Liver (tissue), 10 donors: ENCODE measurements at places on chromosomes 3 and 15. TPM values are rescaled to one million over a fixed set of nuclear protein-coding genes. Genes with fewer than 3 reads are reported as not detected.

The EFCAB12 gene
- 2.4 TPM for polyA plus RNA-seq

The GHSR gene
- not detected for polyA plus RNA-seq

The TRA2B gene
- polyA plus RNA-seq = 44.5 TPM

The XPC gene
- polyA plus RNA-seq = 12.9 TPM

The AHSG gene
- polyA plus RNA-seq = 1,784 TPM

The GOLGA6B gene
- 0.03 TPM for polyA plus RNA-seq

The OR5H1 gene
- not detected for polyA plus RNA-seq

The ZNF860 gene
- polyA plus RNA-seq = 0.10 TPM

The POLR2H gene
- polyA plus RNA-seq = 43.1 TPM

The TRH gene
- not detected for polyA plus RNA-seq

The TAGLN3 gene
- not detected for polyA plus RNA-seq

The FAN1 gene
- polyA plus RNA-seq = 5.2 TPM

The TF gene
- polyA plus RNA-seq = 5,045 TPM

The PIERCE2 gene
- 0.78 TPM for polyA plus RNA-seq

The LSAMP gene
- polyA plus RNA-seq = 0.01 TPM

The MEX3B gene
- 0.89 TPM for polyA plus RNA-seq

The FBN1 gene
- 4.9 TPM for polyA plus RNA-seq

DNA sequence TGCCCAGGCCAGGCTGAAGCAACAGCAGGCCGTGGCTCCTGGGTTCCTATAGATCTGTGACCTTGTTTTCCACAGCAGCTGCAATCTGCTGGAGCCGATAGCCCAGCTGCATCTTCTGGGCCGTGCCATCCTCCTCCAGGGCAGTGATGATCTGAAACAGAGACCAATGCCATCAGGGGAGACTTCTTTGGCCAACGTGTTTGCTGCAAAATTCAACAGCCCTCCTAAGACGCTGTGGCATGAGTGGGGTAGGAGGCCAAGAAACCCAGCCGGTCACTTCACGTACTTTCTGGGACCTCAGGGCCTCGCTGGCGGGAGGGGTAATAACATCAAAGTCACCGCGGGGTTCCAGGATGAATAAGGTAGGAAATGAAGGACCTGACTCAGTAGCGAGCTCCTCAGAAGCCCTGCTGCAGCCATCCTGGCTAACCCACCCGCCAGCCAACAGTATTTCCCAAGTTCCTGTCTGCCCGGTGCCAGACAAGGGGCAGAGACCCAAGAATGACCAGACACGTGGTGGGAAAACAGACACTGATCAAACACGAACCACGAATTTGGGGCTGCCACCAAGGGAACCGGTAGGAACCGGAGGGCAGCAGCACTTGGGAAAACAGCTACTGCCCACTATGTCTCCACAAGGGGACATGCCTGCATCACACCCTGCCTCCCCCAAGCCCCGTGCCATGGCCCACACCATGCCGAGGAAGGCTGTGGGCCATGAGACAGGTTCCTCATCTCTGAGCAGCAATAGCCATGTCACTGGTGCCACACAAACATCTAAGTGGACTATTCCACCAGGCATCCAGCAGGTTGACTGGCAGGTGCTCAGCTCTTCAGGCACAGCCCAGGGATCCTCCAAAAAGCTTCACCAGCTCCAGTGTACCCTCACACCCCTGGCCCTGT lies 25.2 kb downstream of the PLXNB1 start:
- DNase-seq = no peak

DNA sequence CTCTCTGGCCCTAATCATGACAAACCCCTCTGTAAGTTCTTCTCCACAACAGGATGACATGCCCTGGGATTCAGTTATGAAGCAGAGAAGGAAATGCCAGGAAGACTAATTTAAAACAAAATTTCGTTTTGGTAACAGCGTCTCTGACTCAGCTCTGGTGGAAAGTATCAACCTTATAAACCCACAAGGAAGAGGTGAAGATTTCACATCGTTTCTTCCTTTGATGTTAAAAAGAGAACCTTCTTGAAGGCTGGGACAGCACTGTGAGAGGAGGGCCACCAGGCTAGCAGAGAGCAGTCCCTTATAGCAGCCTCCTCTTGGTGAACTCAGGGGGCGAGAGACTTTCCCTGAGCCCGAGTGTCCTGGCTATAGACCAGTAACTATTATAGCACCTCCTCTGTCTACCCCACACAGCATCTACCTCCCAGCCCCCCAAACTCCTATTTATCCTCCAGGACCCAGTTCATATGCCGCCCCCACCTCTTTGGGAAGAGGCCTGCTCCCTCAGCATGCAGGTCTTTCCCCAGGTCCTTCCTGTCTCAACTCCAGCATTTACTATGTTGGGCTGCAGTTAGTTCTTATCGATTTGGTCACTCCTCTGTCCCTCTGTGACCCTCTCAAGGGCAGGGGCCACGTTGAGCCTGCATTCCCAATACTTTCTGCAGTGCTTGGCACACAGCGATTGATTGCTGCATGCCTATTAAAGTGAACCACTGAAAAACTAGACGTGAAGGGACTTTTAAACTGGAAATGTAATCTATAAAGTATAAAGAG lies 321.5 kb upstream of the ICE2 start:
- no peak for DNase-seq

DNA sequence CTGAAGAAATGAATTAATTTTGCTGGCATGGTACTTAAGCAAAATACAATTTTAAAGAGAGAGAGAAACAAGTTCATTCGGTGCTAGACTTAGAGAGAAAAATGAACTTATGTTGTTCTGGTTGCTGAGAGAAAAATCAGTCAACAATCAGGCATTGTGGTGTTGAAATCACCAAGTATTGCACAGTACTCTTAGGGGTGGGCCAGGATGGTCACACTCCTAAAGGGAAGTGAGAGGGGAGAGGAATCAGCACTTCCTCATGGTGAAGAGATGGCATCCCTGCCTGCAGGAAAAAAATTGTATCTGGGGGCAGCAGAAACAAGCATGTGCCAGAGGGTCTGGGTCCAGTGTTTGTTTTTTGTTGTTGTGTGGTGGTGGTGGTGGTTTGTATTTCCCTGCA lies 7.0 kb upstream of the DMXL2 start:
- DNase-seq = no peak

DNA sequence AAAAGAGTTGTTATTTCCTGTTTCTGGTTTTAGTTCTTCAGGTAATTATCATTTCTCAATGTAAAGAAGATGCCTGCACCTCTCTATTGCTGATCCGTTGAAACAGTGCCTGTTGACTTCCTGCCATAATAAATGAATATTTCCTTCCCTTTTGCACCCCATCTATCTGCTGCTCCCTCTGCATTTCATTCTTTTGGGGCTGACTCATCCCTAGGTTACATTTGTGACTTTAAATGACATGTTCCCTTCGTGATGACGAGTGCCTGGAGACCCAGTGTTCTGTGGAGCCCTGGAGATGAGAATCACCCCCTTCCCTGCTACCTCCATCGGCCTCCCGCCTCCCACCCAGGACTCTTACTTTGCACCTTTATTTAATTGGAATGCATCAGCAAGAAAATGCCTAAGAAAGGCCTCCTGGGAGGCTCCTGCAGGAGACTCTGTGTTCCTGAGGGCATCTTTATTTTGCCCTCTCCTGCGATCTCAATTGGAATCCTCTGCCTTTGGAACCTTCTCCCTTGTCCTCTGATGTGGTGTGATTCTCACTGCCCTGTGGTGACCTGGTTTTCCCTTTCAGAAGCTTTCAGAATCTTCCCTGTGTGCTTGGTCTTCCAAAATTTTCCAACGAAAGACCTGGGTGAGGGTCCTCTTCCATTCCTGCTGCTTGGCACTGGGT lies 13.7 kb downstream of the LRRK1 start:
- DNase-seq = no peak

GRCh38 chr15:58342508-58342907 lies 89.3 kb upstream of the LIPC start:
- DNase-seq = no peak

DNA sequence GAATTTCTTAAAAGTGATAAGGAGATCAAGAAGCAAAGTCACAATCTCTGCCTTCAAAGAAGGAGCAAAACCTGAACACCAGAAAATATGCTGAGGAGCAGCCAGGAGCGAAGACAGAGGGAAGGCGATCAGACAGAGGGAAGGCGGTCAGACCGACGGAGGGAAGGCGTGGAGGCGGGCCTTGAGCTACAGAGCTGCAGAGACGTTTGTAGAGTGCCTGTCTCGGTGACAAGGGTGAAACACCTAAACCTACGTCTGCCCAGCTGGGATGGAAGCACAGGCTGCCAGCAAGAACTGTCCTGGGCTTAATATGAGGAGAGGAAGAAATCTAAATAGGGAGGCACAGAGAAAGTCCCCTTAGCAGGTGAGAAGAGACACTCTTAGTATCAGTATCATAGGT lies 476.0 kb downstream of the OCA2 start:
- no peak for DNase-seq

- DNase-seq = no peak
These were observed 216.8 kb downstream of the VGLL3 start for GRCh38 chr3:86774082-86774691.

DNA sequence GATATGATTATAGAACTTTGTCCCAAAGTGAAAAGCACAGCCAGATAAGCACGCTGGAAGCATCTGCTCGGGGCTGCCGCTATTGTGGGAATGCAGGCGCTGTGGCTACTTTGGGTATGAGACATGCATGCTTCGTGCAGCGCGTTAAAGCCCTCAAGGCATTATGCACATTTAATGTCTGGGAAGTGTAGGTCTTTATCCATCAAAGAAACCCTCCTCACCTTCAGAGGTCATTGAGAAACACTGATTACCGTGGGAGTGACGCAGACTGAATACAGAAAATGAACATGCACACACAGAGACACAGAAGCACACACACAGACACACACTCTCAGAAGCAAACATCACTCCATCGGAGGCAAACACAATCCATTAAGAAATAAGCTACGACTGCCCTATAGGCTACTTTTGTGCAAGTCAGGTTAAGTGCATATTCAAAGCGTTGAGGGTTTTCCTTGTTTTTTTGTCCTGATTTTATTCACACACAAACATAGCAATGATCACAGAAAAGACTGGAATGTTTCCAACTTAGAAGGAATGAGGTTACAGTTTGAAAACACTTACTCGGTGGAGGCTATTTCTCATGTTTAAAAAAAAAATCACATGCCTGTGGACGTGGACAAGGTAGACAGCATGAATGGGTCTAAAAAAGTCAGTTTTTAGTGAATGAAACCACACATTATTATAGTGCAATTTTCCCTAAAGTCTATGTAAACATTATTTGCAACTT lies 68.5 kb downstream of the PLCH1 start:
- no peak for DNase-seq

DNA sequence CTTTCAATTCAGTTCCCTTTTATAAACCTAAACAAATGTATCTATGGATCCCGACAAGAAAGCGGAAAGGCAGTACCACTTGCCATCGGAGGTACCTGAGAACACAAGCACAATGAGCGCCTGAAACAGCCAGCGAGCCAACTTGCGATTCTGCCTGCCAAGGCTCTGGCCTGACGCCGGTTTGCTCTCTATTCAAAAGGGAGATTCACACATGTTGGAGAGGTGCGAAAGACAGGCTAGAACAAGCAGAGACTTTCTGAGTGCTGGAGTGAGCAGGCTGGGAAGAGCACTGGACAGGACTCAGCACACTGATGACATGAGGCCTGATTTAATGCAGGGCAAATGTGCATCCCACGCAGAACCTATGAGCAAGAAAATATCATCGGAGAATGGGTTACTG lies 17.7 kb upstream of the PRR23E start:
- peak; percentile 17 for DNase-seq

DNA sequence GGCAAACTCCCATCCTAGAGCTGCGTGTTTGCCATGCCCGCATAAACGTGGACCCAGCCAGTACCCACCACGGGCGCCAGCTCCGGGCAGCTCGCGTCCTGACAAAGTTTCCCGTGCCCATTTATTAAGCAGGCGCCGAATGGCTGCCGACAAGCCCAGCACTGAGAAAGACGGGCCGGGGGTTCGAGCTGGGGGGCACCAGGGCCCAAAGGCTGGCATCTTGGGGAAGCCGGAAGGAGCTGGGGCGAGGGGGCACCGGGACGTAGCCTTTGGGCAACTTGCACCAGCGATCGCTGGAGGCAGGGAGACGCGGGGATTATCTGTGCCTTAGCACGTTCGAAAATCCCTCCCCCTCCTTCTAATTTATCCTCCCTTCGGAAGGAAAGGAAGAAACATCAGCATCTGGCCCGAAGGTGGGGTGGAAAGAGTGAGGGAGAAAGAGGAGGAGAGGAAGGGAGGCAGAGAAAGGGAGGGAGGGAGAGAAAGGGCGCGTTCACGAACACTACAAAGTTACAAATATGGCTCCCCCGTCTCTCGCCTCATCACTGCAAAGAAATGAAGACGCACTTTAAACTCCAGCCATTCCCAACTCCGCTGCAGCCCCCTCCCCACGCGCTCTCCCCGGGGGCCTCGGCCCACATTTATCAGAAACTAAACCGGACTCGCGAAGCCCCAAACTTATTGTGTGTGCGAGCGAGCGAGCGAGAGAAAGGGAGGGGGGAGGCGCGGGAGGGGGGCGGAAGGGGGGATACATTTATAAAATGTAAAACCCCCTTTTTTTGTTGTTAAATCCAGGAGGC lies 1.0 kb downstream of the ANP32A start:
- DNase-seq = peak; percentile 62

- no peak for DNase-seq
These were observed 496.3 kb upstream of the NR2F2 start for GRCh38 chr15:95834028-95834804.

GRCh38 chr3:117692416-117692995 lies 982.9 kb downstream of the TUSC7 start:
- DNase-seq = no peak

GRCh38 chr3:158701420-158702065 lies 29.1 kb upstream of the LXN start:
- DNase-seq = no peak

DNA sequence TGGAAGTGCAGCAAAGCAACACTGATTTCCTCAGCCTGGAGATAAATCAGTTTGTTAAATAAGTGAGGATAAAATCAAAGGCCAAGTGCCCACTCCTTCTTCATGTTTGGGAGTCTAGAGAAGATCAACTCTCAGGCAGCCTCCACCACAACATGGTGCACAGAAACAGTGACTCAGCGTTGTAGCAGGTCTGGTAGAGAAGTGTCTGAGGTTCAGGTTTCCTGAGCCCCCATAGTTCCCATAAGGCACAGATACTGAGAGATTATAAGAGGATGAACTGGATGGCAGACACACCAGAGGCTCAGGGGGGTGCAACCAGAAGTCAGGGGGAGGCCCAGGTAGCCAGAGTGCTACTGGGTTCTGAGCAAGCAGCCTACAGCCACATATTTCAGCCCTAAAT lies 166.7 kb downstream of the FRMD5 start:
- no peak for DNase-seq

GRCh38 chr15:73239564-73240215 lies 129.1 kb downstream of the HCN4 start:
- no peak for DNase-seq

- DNase-seq = peak; percentile 53
These were observed 44.5 kb downstream of the ST6GAL1 start for GRCh38 chr3:186974824-186975313.

- DNase-seq = no peak
These were observed 57.2 kb downstream of the SEC22A start for GRCh38 chr3:123258811-123259420.

- no peak for DNase-seq
These were observed 4.5 kb downstream of the RAF1 start for GRCh38 chr3:12659316-12660015.

DNA sequence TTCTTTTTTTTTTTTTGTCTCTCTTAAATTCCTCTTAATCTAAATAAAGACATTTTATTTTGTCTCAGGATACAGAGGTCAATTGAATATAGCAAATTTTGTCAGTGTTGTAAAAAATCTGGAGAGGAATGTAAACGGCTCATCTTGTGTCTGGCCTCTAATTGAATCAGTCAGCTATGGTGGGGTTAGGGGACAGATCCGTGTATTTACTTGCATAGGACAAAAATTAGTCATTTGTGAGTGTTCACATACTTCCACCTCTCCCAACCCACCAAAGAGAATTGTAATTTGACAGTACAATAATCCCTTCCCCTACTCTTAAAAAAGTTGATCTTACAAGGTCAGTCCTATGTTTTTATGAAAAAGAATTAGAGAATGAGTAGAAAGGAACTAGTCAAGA lies 18.3 kb downstream of the PPARG start:
- DNase-seq = no peak
